K562 (cell line): ENCODE measurements at places on chromosomes 3 and 15.

GRCh38 chr15:42080186-42080918, 14.0 kb downstream of the PLA2G4D start:
- no peak for DNase-seq

- no peak for DNase-seq
Measured at GRCh38 chr15:47492195-47492594, 225.1 kb upstream of the SEMA6D start.

DNA sequence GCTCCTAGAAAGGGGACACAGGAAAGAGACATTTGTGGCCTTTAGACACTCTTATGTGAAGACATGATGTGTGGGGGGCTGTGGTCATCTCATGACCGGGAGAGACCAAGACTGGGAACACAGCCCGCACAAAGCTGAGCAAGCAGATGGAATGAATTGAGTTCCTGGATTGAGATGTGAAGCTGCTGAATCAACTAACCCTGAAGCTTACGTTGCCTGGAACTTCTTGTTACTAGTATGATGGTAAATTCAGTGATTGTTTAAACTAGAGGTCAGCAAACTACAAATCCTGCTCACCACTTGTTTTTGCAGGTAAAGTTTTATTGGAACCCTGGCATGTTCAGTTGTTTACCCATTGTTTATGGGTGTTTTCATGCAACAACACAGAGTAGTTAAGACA, 83.4 kb upstream of the BHLHE40 start:
- no peak for DNase-seq

DNA sequence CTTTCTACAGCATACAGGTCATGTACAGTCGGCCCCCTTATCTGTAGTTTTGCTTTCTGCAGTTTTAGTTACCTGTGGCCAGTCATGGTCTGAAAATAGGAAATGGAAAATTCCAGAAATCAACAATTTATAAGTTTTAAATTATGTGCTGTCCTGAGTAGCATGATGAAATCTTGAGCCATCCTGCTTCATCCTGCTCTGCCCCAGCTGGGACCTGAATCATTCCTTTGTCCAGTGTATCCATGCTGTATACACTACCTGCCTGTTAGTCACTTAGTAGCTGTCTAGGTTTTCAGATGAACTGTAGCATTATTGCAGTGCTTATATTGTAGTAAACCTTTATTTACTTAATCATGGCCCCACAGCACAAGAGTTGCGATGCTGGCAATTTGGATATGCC, 44.8 kb downstream of the AP4E1 start:
- DNase-seq: no peak
